ENCODE measurements at places on chromosomes 1 and 21. TPM values are rescaled to one million over a fixed set of nuclear protein-coding genes. Genes with fewer than 3 reads are reported as not detected.
A peak's percentile ranks its signal among the peaks of the same experiment; 100 is the strongest.

LPAR3 gene
- 0.11 TPM for polyA plus RNA-seq

RASSF5 gene
- 7.1 TPM for polyA plus RNA-seq

NTNG1 gene
- polyA plus RNA-seq, result 8.5 TPM

C2CD4D gene
- 0.23 TPM for polyA plus RNA-seq

AMY1A gene
- not detected for polyA plus RNA-seq

GPR37L1 gene
- 0.08 TPM for polyA plus RNA-seq

ETV3 gene
- 13.7 TPM for polyA plus RNA-seq

OR6K3 gene
- polyA plus RNA-seq, result not detected

SGIP1 gene
- polyA plus RNA-seq, result 1.6 TPM

DNA sequence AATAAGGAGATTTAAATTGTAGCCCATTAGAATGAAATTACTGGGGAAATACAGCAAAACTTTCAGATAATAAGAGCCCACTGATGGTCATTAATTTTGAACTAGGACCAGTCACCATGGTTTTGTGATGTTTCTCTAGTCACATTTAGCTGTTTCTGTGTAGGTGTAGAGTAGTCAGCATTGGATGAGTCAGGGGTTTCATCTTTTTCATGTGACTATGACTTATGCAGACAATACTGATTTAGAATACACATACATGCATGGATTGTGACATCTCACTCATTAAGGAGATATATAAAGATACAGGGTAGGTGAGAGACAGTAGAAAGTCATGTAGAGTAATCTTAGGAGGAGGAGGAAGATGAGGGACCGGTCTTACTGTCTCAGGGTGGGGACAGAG is 1192.7 kb downstream of the KCNT2 start:
- no peak for DNase-seq

DNA sequence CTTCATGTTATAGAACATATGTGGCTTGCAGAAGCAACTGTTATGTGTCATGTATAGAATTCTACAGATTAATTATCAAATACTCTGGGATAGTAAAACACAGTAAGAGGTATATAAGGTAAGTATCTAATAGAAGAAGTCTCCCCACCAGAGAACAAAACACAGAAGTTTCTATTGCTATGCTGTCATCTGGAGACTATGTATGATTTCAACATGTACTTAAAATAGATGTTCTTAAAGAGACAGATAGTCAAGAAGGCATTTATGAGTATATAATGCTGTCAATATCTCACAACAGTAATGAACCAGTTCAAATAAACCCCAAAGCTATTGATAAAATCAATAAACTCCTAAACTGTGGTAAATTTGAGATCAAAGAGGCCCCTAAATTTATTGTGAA is 8.1 kb upstream of the ADCY10 start:
- no peak for DNase-seq

GRCh38 chr1:51518033-51518585 is 957 bp downstream of the EPS15 start:
- no peak for DNase-seq

GRCh38 chr1:245211035-245211749 is 56.4 kb downstream of the KIF26B start:
- no peak for DNase-seq

DNA sequence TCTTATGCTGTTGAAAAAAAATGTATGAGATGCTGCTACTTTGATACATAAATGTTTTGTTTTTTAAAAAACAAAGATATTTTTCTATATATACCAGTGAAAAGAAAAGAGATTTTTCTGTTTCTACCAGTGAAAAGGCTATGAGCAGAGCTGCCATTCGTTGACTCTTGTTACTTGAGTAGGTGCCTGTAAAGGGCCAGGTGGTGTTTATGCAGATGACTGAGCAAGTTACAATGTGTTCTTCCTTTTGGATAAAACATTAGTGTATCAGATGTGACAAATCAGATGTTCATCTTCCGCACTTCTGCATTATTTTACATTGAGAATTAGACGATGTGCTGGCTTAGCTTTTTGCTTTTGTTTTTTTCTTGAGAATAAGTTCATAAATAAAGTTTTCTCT is 45.4 kb downstream of the BARHL2 start:
- no peak for DNase-seq

- no peak for DNase-seq
Measured at GRCh38 chr1:245007852-245008251, 143.5 kb upstream of the HNRNPU start.

DNA sequence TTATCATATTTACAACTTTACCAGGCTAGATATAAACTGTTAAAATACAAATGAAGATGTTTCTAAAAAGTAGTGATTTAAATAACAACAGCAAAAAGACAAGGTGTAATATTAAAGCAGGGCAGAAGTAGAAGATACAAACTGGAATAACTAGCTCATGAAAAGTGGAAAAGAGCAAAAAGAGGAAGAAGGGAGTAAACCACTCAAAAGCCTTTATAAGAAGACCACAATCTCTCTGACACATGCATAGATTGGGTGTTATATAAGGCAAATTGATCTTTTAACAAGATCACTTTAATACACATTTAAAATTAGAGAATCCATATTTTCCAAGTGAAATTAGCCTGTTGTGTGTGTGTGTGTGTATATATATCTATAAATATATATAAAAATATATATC is 5.0 kb downstream of the DENND1B start:
- no peak for DNase-seq

GRCh38 chr1:234512451-234512861 is 33.5 kb upstream of the TARBP1 start:
- DNase-seq, result no peak

- DNase-seq, result no peak
Measured at GRCh38 chr1:12100071-12100470, 37.0 kb downstream of the TNFRSF8 start.

- DNase-seq, result no peak
Measured at GRCh38 chr1:161905269-161905884, 118.3 kb downstream of the OLFML2B start.

- DNase-seq, result no peak
Measured at GRCh38 chr1:17860812-17861211, 105.7 kb downstream of the ACTL8 start.

- DNase-seq, result no peak
Measured at GRCh38 chr1:209511169-209511568, 72.3 kb upstream of the CAMK1G start.

DNA sequence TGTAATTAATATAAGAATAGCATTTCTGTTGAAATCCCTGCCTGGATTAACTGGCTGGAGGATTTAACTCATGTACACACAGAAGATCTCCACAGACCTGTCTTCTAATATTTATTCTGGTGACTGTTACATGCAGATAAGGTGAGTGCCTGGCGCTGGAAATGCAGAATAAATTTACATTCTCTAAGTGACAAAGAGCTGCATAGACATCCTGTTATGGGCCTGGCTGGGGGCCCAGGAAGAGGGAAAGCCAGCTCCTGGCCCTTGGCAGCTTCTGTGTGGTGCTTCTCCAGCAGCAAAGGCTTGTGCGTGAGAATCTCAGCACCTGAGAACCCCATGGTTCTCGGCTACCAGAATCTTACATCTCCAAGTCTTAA is 446.6 kb downstream of the PTPRU start:
- no peak for DNase-seq

DNA sequence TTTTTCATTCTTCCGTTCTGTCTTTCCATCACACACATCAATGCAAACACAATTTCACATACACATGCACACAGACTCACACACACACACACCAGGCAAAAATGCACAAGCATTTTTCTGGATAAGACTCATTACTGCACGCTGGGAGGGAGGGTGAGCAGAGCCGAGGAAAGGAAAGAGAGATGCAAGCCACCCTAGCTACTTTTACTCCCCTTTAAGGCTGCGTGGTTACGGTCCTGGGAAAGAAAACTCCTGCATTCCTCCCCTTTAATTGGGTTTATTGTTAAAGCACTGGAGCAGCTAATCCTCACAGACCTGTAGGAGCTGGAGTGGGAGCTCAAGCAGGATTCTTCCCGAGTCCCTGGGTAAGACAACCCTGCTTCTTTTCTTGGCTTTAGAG is at the start of gene CAMK1G:
Gene CAMK1G, plus strand, starts transcription at position 307 of the 400 bp plus-strand sequence. CDS start 11,270 bp downstream, outside the sequence.
- no peak for DNase-seq

DNA sequence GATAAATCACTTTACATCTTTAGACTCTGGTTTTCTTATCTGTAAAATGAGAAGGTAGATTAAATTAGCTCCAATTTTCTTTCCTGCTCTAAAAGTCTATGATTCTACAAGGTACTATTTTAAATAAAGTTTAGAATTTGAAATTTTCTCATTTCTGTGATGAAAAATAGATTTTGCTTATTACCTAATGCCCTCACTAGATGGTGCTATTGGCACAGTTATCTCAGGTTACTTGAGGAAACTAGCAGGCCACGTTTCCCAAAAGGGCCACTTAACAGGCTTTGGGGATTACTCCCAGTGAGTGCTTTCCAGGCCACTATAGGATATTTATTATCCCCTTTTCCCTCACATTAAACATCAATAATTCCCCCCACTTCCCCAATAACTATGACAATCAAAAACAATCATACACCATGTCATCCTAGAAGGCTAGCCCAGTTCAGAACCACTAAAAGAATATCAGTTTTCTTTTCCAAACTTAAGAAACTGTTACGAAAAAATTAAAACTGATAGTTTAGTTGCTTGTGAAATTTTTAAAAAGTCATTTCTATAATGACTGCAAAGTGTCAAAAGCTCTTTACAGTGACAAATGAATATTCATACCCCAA is 30.6 kb downstream of the OMA1 start:
- peak; percentile 60 for DNase-seq

- no peak for DNase-seq
Measured at GRCh38 chr1:223886516-223886921, 40.8 kb upstream of the TP53BP2 start.

- DNase-seq, result no peak
Measured at GRCh38 chr1:65339866-65340468, 30.6 kb downstream of the DNAJC6 start.

DNA sequence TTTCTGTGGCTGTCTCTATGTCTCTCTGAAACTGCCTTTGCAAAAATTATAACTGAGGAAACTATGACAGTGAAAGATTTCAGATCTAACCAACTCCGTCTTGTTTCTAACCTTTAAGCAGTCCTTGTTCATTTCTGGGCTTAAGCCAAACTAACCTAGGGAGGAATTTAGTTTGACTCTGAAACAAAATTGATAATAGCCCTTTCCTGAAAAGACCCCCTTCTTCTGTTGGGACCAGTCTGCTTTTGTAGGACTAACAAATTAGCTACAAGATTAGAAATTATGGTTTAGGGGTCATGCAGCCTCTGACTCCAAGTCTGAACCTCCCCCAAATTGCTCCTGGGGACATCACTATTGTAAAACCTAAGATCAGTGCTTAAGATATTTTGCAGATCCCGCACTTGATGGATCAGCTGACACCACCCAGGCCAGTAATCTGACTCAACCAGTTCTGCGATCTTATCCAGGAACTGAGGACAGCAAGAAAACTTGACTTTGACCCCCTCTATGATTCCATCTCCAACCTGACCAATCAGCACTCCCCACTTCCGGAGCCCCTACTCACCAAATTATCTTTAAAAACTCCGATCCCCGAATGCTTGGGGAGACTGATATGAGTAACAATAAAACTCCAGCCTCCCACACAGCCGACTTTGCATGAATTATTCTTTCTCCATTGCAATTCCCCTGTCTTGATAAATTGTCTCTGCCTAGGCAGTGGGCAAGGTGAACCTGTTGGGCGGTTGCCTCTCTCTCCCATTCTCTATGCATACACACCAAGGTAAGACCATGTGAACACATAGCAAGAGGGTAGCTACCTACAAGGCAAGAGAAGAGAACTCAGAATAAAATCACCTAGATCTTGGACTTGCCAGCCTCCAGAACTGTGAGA is 11.1 kb upstream of the TRIM63 start:
- DNase-seq, result no peak

DNA sequence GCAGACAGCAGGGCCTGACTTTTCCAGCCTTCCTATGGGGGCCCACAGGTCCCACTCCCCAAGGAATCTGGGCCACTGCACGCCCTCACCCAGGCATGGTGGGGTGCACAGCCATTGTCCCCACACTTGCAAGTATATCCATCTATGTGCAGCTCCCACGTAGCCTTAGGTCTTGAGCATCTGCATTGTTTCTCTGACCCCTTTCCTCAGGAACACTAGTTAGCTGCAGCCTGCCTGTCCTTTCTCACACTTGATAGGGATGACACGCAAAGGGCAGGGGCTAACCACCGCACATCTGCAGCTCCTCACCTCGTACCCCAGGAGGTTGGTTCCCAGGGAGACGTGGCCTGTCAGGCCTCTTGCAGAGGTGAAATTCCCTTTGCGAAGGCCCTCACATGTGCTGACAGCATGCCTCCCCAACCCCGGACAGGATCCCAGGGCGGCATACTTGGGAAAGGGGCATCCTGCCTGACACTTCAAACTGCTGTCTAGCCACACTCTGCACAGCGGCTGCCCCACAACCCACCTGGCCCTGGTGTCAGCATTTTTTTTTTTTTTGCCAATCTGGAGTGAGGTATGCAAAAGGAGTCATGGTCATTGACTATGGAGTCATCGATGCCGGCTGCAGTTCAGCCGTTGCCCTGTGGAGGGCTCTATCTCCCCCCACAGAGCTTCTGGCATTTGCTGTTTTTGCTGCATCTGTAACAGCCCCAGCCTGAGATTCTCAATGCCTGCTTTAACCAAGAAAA is 5.0 kb downstream of the JMJD4 start:
- DNase-seq, result no peak

DNA sequence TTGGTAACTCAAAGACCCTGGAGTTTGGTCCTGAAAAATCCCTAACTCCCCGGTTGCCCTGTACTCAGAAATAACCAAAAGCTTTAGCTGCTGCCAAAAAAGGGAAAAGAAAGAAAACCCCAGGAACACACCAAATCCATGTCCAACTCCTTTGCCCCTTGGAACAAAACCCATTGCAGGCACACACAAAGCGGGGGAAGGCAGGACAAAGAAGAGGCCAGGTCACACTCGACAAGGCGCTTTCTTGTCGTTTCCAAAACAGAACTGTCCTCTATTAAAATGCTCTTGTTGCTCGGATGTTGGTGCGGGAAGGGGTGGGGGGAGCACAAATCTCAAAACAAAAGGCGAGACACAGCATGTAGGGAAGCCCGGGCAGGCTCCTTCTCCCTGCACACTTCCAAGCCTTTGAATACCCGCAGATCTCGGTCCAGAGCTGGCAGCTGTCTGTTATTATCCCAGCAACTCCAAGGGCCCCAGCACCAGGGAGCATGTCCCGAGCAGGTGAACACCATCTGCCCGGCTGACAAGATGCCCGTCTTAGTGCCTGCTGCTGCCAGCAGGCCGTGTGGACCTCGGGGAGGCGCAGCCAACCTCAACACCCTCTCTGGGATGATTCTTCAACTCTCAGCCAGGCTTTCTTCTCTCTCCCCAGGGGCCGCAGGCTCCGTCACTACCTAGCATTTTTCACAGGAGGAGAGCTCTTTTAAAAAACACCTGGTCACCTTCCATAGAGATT is 96.4 kb downstream of the SSBP3 start:
- no peak for DNase-seq

- DNase-seq, result no peak
Measured at GRCh38 chr21:29184037-29184436, 53.6 kb downstream of the MAP3K7CL start.

GRCh38 chr1:212620293-212620692 is 11.7 kb downstream of the ATF3 start:
- no peak for DNase-seq

GRCh38 chr1:20719261-20719660 is 1.5 kb upstream of the KIF17 start:
- no peak for DNase-seq
